ENCODE measurements at places on chromosomes 6 and 20.

- DNase-seq: no peak
These were observed 6.5 kb downstream of the RBM38 start for GRCh38 chr20:57397693-57398108.

DNA sequence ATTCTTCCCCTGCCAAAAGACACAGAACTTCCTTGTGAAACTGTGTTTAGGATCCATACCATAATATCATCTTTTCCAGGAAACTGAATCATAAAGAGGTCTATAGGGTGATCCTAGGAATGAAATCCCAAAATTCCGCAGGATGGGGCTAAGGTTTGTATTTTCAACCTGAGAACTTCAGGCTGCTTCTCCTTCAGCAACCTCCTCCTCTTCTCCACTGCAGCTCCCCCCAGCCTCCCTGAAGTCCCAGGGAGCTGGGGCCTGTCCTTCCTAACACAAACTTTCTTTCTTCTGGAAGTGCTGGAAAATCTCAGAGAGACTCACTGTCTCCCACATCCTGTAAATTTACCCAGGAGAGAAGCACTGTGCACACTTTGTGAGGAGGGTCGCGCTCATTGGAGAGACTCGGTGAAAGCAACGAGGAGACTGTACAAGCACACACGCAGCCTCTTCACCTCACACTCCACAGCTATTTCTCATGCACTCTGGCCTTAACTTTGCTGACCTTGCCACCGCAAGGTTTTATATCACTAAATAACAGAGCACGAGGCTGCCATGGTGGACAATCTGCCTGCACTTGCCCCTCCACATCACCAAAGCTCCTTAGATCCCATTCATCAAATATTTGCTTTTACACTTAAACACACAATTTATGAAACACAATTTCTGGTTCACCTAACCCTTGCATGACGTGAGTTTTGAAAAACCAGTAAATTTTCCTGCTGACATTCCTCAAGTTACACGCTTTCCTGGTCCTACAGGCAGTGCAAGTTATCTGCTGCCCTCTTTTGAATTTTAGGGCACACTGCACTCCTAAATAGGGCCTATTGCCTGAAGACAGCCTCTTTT lies 14.3 kb downstream of the ID4 start:
- peak; percentile 62 for DNase-seq

- no peak for DNase-seq
These were observed 80.8 kb downstream of the SLC22A23 start for GRCh38 chr6:3376064-3376463.

- no peak for DNase-seq
These were observed 92.0 kb upstream of the PAX1 start for GRCh38 chr20:21613512-21613911.

DNA sequence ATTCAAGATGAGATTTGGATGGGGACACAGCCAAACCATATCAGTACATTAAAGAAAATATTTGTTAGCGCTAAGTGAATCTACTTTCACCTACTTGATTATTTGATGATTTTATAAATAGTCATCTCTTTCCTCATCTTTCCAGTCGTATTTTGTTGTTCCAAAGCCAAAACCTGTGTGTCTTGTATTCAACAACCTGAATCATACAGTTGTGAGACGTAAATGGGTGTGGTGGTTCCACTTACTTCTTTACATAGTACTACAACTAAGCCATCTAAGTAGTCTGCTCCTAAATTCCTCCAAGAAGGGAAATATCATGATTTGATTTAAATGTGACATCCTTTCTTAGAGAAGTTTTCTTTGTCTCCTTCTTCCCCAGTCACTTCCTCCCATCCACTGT lies 132.8 kb downstream of the ESR1 start:
- no peak for DNase-seq

DNA sequence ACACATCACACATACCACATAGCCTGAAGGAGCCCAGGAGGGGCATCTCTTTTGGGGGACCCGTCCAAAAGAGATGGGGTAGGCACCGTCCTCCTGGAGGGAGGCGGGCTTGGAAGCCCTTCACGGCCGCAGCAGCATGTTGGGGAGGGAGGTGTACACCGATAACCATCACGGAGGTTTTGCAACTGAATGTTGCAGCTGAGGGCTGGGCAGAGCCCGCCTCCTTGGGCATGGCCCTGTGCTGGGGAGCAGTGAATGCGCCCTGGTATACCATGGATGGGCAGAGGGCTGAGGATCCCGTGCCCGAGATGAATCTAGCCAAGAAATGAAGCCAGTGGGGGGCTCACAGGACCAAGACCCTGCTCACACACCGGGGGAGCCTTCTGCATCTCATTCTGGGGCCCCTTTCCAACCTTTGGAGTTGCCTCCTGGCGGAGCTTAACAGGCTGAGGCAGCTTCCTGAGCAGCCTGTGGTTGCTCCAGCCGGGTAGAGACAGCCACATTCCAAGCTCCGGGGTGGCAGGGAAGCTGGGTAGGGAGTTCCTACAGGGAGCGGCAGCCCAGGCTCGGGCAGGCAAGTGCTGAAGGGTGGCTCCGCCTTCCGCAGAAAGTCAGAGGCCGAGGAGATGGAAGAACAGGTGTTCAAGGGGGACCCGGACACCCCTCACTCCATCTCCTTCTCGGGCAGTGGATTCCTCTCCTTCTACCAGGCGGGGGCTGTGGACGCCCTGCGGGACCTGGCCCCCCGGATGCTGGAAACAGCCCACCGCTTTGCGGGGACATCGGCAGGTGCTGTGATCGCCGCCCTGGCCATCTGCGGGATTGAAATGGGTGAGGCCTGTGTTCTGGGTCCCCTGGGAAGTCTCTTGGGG lies at the start of gene PNPLA1:
PNPLA1 (plus strand) TSS at position 227 of the 872 bp plus-strand sequence; CDS start at position 627, 400 bp downstream.
- no peak for DNase-seq

DNA sequence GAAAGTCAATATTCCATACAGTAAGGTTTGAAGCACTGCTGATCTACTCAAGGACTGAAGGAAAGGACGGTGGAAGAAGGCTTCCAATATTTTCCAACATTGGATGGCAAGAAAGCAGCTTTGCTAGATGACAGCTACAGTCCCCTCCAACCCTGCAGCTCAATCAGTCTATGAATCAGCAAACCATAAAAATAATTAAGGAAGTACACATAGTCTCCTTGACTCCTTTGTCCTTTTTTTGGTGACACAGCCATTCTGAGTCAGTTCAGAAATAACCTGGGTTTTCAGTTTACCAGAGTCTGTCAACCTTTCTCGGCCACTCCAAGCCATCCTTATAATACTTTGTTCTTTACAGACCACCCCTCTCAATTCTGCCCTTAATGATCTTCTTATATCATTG lies 232.5 kb downstream of the IBTK start:
- DNase-seq: peak; percentile 44

GRCh38 chr6:104750449-104750848 lies 109.3 kb downstream of the HACE1 start:
- no peak for DNase-seq

DNA sequence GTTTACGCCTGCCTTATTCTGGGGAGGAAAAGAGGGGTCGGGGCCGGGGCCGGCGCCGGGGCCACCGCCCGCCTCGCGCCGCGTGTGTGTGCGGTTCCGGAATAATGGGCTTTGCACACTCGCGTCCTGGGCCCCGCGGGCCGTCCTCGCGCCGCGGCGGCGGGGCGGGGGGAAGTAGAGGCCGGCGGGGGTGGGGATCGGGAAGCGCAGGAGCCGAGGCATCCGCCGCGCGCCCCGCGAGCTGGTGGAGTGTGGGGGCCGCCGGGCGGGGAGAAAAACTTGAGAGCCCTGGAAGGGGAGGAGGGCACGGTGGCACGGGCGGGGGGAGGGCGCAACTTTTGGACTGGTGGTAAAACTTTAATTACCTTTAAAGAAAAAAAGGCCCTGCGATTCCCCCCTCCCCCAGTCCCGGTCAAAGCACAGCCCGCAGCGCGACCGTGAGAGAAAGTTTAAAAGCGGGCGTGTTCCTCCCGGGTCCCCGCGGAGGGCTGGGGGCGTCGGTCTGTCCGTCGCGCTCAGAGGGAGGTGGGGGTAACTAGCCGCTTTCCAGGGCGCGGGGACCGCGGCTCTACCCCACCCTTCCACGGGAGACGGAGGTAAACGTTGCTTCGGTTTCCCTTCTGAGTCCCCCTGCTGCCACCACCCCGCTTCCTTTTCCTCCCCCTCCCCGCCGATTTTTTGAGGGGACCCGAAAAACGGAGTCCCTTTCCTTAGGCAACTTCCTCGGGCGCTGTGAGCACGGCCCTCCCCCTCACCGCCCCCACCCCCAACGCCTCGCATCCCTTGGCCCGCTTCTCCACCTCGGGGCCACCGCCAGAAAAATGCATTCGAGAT lies 1.9 kb downstream of the L3MBTL3 start:
- DNase-seq: peak; percentile 26

- no peak for DNase-seq
These were observed 308.6 kb upstream of the MAP3K7 start for GRCh38 chr6:90895299-90896074.

GRCh38 chr6:101980924-101981323 lies 587.4 kb downstream of the GRIK2 start:
- no peak for DNase-seq

DNA sequence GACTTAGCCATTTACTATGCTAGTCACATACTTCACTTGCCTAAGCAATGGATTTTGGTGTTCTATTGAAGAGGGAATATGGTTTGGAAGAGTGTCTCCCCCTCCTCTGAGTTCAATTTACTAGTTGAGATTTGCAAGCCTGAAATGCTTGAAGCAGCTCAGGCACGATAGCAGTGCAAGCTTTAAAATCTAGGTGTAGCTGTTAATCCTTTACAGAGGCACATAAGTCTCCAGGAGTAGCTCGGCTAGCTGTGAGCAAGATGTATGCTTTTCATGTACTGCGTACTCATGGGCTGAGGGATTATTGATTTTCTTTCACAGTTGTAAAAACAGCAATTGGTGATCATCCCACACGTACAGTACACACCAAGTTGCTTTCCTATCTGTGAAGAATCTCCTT lies 726 bp downstream of the FLRT3 start:
- DNase-seq: no peak

DNA sequence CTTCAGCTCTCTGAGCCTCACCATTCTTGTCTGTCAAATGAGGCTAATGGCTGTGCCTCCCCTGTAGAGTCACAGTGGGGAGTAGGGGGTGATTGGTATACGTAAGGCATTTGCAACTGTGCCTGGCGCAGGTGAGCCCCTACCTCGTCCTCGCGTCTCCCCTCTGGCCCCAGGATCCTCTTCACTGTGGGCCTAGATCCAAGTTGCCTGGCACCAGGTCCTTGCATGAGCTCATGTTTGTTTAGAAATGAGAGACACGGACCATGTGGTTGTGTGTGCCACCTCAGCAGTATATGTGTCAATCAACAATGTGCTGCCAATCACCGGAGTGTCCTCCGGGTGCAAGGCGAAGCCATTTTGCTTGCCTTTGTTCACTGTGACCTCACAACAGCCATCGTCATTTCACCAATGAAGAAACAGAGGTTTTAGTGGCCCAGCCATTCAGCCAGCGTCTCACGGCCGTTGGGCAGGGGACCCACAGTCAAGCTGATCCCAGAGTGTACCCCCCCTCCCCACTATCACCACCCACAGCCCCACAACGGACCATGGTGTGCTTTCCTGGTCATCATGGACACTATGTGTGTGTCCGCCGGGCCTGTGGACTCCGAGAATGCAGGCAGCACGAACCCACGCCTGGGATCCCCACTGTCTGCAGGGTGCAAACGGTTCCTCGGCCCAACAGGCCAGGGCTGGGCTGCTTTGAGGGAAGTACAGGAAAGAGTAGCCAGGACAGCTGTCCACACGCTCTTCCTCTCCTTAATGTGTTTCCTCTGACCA lies 35.9 kb upstream of the STX16 start:
- no peak for DNase-seq

- DNase-seq: no peak
These were observed 26.1 kb downstream of the NPEPL1 start for GRCh38 chr20:58718729-58719128.

GRCh38 chr6:31414771-31415265 lies 11.4 kb downstream of the MICA start:
- no peak for DNase-seq

- no peak for DNase-seq
These were observed 350.4 kb downstream of the HACE1 start for GRCh38 chr6:104509355-104509754.

DNA sequence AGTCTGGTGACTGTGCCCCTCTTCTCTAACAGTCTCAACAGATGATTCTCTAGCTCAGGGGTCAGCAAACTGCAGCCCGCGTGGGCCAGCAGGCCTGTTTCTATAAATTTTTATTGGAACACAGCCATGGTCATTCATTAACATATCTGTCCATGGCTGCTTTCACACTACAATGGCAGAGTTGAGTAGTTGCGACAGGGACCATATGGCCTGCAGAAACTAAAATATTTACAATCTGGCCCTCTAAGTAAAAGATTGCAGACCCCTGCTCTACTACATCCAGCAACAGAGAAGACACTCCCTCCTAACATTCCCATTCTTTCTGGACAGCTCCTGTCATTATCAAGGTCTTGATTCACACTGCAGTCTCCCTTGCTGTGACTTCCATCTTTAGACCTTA lies 45.2 kb downstream of the PLAGL2 start:
- DNase-seq: no peak

GRCh38 chr6:44432726-44433125 lies 45.2 kb downstream of the CDC5L start:
- no peak for DNase-seq

DNA sequence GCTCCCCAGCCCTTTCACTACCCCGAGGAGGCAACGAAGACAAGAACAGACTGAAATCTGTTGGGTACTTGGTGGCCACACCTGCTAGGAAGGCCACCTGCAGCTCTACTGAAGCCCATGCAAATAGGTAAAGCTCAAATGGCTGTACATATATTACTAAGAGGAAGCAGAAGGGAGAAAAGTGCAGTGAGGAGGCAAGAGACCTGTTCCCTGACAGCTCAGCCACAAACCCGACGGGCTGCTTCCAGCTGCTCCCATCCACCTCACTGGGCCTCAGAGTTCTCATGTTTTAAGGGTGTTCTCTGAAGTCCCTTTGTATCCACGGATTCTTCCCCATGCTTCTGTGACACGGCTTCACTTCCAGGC lies 24.6 kb downstream of the TRAM2 start:
- peak; percentile 23 for DNase-seq

- DNase-seq: no peak
These were observed 26.8 kb upstream of the DNAAF9 start for GRCh38 chr20:3434232-3434631.

DNA sequence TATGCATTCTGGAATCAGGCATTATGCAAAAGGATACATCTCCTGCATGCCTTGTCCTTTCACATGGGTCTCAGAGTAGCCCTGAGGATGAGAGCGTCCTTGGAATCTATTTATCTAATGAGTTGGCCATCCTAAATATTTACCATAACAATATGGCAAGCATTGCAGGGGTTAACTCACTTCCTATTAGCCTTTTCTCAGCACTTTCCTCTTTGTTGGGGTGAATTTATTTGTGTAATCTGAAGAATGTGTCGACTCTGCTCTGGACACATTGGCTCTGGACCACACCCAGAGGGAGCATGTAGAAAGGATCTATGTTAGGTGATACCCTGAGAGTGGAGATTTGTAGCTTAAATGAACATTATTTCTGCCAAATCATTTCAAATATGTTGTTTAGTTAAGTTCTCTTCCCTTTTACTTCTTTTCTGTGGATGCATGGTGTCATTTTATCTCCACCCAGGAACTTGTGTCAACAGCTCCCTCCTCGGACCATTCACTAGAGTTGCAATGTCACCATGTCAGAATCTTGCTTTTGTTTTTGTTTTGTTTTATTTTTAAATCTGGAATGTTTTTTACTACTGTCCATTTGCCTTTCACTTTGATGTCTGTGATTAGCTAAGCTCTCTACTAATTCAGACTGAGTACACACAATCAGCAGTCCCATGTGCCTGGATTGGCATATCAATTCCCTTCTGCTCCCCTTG lies 757.0 kb upstream of the MMS22L start:
- no peak for DNase-seq

Measured in EL (cell line).